GM03348 (cell line): ENCODE measurements at places on chromosomes 16 and 17.

GRCh38 chr17:41382394-41382793 lies 288 bp upstream of the KRT34 start:
- peak; percentile 84 for DNase-seq

DNA sequence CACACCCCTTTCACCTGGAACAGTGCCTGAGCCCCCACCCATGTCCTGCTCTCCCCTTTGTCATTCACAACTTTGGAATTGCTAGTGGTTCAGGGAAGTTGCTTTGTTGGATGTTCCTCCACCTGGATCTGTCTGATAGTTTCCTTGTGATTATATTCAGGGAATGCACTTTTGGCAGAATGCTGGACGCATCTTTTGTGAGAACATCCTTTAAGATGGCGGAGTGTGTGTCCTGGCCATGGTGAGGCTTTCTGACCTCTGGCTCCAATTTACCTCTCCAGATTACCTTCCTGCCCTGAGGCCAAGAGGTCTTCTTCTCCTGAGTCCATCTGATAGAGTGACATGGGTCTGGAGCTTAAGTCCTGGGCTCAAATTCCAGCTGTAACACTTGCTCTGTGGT lies 104.6 kb downstream of the CYLD start:
- DNase-seq, result no peak

GRCh38 chr16:76162046-76162445 lies 115.2 kb upstream of the CNTNAP4 start:
- DNase-seq, result no peak

DNA sequence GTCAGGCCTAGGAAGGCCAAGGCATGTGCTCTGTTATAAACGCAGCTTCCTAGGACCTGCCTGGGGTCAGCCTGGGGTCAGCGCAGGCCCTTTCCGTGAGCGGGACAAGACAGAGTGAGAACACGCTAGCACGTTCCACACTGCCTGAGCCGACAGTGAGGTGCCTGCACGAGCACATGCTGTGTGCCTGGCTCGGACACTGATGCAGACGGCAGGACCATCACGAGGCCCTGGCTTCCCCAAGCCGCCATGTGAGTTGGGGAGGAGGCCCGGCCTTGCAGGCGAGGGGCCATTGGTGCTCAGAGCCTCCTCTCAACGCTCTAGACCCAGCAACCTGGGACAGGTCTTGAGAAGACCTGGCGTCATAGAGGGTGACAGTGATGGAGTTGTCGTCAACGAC lies 9.1 kb downstream of the TMEM204 start:
- DNase-seq, result no peak

GRCh38 chr17:77022766-77023165 lies 118.0 kb upstream of the SEC14L1 start:
- no peak for DNase-seq

DNA sequence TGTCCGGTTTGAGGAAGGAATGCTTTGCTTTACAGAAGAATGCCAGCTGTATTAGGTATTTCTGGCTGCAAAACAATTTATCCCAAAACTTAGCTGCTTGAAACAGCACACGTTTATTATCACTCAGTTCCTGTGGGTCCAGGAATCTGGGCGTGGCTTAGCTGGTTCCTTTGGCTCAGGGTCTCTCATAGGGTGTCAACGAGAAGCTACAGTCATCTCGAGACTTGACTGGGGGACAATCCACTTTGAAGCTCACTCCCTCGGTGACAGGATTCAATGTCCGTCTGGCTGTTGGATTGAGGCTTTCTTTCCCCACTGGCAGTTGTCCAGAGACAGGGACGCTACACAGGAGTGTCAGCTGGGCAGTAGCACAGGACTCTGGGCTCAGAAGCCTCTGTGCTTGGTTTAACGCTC lies 9.6 kb upstream of the RHBDF2 start:
- DNase-seq, result peak; percentile 21

DNA sequence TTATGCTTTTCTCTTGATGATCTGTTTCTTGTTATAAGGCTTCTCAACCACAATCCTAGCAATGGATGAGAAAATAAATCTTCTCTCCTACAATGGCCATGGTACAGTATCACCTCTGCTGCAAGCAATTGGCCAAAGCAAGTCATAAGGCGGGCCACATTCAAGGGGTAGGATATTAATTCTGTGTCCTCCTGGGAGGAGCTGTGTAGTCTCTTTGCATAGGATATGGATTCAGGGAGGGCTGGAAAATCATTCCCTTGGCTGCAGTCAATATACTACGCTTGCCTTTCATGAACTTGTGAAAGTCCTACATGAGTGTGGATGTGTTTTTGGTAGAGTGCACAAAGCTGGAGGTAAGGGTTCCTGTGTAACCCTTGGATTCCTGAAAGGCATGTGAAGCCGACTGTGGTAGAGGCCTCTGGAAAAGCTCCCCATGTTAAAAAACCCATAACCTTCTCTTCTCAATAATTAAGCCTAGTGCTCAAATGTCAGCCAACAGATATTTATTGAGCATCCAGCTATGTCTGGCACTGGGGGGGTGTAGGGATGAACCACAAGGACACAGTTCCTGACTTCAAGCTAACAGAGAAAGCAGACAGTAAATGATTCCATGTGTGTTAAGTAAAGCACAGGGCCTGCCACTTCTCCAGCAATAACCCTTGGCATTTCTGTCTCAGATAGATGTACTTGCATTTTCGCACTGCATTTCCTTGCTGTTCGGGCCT lies 147.6 kb upstream of the HS3ST3A1 start:
- DNase-seq, result peak; percentile 28

GRCh38 chr17:72995008-72995656 lies 97.4 kb downstream of the SLC39A11 start:
- DNase-seq, result no peak

- DNase-seq, result no peak
Measured at GRCh38 chr17:4908301-4908700, 5.4 kb upstream of the CHRNE start.

GRCh38 chr17:64178011-64178825 lies 48.3 kb upstream of the ERN1 start:
- DNase-seq, result no peak

DNA sequence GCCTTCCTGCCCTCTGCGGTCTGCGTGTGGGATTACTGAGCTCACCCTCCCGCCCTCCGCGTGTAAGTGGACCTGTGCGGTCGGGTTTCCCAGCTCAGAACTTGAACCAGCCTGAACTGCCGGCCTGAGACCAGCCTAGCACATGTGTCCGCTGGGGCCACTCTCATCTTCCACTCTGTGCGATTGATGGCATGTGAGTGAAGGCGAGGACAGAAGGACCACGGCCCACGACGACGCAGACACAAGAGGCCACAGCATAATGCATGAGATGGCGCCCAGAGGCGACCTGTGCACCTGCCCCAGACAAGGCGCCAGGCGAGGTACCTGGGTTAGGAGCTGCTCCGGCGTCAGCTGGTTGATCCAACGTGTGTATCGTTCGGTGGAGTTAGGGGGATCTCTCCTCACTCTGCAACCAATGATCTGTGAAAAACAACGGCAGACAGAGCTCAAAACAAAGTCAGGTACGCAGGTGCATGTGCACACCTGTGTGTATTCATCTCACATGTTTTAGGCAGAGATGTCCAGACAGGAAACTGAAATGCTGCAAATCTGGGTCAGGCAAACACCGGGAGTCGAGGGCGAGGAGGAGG lies 74.5 kb upstream of the METRNL start:
- DNase-seq, result no peak

- peak; percentile 44 for DNase-seq
Measured at GRCh38 chr17:8623591-8623990, 6.9 kb downstream of the MYH10 start.

DNA sequence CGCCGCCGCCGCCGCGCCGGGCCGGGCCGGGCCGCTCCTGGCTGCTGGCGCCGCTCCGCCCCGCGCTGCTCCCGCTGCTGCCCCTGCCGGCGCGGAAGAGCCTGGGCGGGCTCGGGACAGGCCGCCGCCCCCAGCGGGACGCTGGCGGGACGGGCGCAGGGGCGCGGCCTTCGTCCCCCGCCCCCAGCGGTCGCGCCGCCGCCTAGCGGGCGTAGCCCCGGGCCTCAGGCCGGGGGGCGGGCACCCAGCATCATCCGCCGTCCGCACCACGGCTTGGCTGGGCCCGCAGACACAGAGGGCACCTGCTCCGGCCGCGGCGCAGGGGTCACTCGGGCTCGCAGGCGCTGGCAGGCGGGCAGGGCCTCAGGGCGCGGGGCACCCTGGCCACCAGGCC lies at the start of gene AMFR:
Gene AMFR (minus strand): TSS at position 107 of the 394 bp plus-strand sequence. CDS start 218 bp downstream, outside the sequence.
- DNase-seq, result peak; percentile 98

DNA sequence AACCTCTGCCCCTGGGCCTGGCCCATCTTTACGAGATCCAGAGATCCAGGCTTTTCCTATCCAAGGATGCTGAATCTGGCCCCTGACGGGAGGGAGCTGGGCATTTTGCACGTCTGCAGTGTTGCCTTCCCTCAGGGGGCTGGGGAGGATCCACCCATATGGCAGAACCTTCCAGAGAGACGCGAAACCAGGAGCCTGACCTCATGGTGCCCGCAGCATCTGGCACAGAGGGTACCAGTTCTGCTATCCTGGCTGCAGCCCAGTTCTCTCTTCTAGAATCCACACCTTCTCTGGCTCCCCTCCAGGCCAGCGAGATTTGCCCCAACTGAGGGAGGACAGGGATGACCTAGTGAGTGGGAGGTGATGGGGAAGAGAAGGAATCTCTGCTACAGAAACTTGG lies 20.5 kb upstream of the ZNF652 start:
- no peak for DNase-seq

GRCh38 chr16:69326172-69326873 lies 4.1 kb downstream of the PDF start:
- DNase-seq, result no peak

DNA sequence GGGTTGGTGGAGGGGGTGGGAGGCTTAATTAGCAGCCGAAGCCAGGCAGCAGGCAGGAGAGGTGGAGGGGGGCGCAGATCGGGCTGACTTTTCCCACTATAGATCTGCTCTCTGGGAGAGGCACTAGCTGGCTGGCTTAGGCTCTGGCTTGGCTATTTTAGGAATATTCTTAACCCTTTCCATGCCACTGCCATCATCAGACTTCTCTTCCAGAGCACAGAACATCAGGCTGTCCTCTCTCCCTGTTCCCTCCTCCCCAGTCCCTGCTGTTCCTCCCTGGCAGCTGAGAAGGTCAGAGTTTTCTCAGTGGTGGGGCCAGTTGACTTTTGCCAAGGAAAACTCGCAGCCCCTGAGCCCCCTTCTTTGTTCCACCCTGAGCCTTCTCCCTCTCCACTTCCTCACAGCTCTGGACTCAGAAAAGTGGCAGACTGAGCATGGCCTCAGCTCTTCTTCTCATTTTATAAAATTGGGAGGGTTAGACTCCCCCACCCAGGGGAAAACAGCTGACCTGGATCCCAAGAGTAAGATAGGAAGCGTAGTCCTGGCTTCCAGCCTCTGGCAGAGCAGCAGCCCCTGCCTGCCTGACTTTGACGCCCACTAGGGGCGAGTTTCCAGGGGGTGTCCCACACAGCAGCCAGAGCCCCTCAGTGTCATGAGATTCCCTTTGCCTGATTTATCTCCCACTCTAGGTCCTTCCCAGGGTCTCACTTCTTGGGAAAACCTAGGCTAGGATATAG lies 9.9 kb upstream of the C1QL1 start:
- no peak for DNase-seq

- DNase-seq, result no peak
Measured at GRCh38 chr17:4134721-4135120, 8.1 kb downstream of the ZZEF1 start.

- DNase-seq, result no peak
Measured at GRCh38 chr16:88651276-88651988, 579 bp upstream of the CYBA start.

- peak; percentile 31 for DNase-seq
Measured at GRCh38 chr17:44844390-44844830, 3.3 kb upstream of the HIGD1B start.

- DNase-seq, result peak; percentile 41
Measured at GRCh38 chr17:68533887-68534694, 21.9 kb downstream of the PRKAR1A start.

GRCh38 chr16:23310217-23310616 lies 8.1 kb downstream of the SCNN1B start:
- no peak for DNase-seq

- DNase-seq, result no peak
Measured at GRCh38 chr17:50583641-50584040, 23.1 kb downstream of the CACNA1G start.

GRCh38 chr17:31692027-31692426 lies 167.0 kb downstream of the COPRS start:
- no peak for DNase-seq

- no peak for DNase-seq
Measured at GRCh38 chr17:69954241-69954925, 120.6 kb upstream of the KCNJ16 start.

DNA sequence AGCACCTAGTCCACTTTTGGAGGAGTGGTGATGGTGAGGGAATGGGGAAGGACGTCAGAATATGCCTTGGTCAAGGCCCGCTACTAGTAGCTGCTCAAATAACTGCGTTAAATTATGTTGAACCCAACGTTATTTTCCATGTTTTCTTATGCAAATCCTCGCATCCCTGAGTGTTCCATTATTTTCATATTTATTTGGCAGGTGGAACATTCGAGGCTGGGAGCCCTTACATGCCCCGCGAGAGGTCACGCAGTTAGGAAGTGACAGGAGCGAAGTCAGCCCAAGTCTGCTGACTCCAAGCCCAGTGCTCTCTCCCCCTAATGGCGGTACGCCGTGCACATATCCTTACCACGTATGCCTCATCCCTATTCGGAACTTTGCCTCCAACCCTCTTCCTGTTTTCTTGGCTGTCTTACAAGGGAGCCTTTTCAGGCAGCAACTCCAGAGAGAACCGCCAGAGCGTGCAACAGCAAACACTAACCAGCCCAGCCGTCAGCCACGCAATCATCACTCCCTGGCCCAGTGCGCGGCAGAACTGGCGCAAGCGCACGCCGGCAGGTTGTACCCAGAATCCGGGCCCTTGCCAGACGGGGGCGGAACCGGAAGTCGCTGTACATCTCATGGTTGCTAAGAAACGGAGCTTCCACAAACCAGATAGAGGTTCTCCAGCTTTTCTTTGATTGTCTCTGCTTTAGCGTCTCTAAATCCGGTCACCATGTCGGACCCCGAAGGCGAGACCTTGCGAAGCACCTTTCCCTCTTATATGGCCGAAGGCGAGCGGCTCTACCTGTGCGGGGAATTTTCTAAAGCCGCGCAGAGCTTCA lies at the start of gene ODAD4:
Gene ODAD4 (plus strand): TSS at position 609 of the 824 bp plus-strand sequence. CDS start 107 bp downstream, at position 716.
- peak; percentile 98 for DNase-seq
